ENCODE measurements at places on chromosomes 7 and 10.

GRCh38 chr10:14740684-14741247 is 33.9 kb downstream of the FAM107B start:
- DNase-seq: no peak

- no peak for DNase-seq
These were observed 95.4 kb downstream of the HIF1AN start for GRCh38 chr10:100631192-100631591.

DNA sequence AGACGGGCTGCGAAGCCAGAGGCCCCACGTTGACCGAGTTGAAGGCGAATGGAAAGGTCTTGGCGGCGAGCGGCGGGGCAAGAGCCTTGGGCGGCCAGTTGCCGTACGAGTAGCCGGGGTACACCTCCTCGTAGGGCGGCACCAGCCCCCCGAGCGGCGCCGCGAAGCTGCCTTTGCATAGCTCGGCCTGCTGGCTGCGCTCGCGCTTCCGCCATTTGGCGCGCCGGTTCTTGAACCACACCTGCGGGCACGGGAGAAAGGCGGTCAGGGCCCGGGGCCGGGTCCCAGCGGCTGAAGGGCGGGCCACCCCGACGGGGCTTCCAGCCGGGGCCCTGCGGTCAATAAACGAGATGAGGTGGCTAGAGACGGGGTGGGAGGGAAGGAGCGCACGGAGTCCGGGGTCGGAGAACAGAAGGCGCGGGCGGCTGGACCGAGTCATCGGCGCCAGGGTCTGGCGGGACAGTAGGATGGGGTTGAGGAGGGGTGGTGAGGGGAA is 4.8 kb downstream of the ELOVL3 start:
- DNase-seq: peak; percentile 79

- no peak for DNase-seq
These were observed 43.1 kb downstream of the EGFR start for GRCh38 chr7:55061726-55062499.

DNA sequence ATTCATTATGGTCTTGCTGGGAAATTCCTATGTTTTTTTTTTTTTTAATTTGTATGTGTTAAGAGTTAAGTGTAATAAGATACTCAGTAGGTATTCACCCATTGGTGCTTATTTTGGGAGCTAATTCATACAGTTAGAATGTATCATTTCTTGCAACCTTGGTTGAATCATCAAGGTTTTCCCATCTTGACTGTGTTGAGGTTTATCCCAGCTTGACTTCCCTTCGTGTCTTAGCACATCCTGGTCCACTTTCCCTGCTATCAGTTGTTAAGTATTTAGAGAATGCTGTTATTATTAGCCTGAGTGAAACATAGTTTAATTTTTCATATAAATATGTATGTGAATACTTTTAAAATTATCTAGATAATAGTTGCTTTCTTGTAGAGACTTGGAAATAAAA is 20.8 kb downstream of the RALA start:
- no peak for DNase-seq

GRCh38 chr10:88392222-88392621 is 190.9 kb downstream of the RNLS start:
- no peak for DNase-seq

DNA sequence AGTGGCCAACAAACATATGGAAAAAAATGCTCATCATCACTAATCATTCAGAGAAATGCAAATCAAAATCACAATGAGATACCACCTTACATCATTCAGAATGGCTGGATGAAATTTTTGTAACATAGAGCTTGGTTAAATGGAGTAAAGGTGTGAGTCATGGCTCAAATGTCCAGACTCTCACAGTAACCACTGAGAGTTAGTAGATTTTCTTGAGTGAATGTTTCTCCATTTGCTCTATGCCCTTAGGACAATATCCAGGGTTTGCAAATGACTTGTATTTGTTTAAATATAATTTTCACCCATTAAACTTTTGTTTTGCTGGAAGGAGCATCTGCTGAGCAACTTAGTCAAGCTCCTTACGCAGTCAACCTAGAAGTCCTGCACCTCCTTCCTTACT is 967.2 kb downstream of the XPNPEP1 start:
- DNase-seq: no peak

- DNase-seq: peak; percentile 28
These were observed 33.9 kb downstream of the PTER start for GRCh38 chr10:16470747-16471146.

- no peak for DNase-seq
These were observed 49.0 kb downstream of the RPS24 start for GRCh38 chr10:78082636-78083035.
